Naive thymus-derived CD8-positive, alpha-beta T cell (primary cell): ENCODE measurements at places on chromosomes 5 and 9. TPM values are rescaled to one million over a fixed set of nuclear protein-coding genes. Genes with fewer than 3 reads are reported as not detected.
A peak's percentile ranks its signal among the peaks of the same experiment; 100 is the strongest.

- no peak for DNase-seq
- H3K27me3 ChIP-seq = peaks cover 15% of the 10 kb centered on the region
- H3K27ac ChIP-seq = no peak overlapping the region
- no peaks in the 10 kb centered on the region for H3K4me1 ChIP-seq
These were observed 102.9 kb upstream of the APC start for GRCh38 chr5:112634796-112635195.

GRCh38 chr5:120692325-120692724, 228.2 kb downstream of the PRR16 start:
- no peak overlapping the region for H3K4me3 ChIP-seq
- no peak overlapping the region for H3K27ac ChIP-seq
- no peaks in the 10 kb centered on the region for H3K27me3 ChIP-seq
- DNase-seq = no peak
- H3K4me1 ChIP-seq = no peaks in the 10 kb centered on the region

DNA sequence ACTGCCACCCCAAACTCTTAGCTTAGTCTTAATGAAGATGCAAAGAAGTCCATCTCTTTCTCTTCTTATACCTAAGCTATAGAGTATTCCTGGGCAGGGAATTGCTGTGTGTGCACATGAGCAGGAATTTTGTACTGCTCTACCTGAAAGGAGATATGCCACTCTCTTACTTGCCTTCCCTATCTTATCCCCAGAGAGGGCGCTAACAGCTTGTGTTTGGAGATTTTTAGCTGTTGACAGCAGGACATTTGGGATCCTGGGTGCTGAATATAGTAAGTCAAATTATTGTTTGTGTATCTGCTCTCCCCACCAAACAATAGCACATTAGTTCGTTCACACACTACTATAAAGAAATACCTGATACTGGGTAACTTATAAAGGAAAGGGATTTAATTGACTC, 159.5 kb downstream of the GABRG2 start:
- no peak overlapping the region for H3K27ac ChIP-seq
- no peaks in the 10 kb centered on the region for H3K27me3 ChIP-seq
- no peaks in the 10 kb centered on the region for H3K36me3 ChIP-seq
- H3K4me1 ChIP-seq = no peaks in the 10 kb centered on the region

GRCh38 chr9:86176468-86176867, 77.1 kb upstream of the GOLM1 start:
- no peak overlapping the region for H3K27ac ChIP-seq
- no peak for DNase-seq
- peaks cover 8% of the 10 kb centered on the region for H3K27me3 ChIP-seq
- no peaks in the 10 kb centered on the region for H3K4me1 ChIP-seq
- H3K36me3 ChIP-seq = no peaks in the 10 kb centered on the region

- no peak for DNase-seq
- no peaks in the 10 kb centered on the region for H3K27me3 ChIP-seq
- no peak overlapping the region for H3K27ac ChIP-seq
- no peaks in the 10 kb centered on the region for H3K36me3 ChIP-seq
These were observed 32.6 kb upstream of the ANXA1 start for GRCh38 chr9:73118898-73119554.

- no peaks in the 10 kb centered on the region for H3K4me1 ChIP-seq
- H3K27ac ChIP-seq = no peak overlapping the region
- H3K4me3 ChIP-seq = no peak overlapping the region
- H3K36me3 ChIP-seq = no peaks in the 10 kb centered on the region
- H3K27me3 ChIP-seq = no peaks in the 10 kb centered on the region
- DNase-seq = no peak
These were observed 1945.9 kb upstream of the NUDT12 start for GRCh38 chr5:105508519-105508918.

DNA sequence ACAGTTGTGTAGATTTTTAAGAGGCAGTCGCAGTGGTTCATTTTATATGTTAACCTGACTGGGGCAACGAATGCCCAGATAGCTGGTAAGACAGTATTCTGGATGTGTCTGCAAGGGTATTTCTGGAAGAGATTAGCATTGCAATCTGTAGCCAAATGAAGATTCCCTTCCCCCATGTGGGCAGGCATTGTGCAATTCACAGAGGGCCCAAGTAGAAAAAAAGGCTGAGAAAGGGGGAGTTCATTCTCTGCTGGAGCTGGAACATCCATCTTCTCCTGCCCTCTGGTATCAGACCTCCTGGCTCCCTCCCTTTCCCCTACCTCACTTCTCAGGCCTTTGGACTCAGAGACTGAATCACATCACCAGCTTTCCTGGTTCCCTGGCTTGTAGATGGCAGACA, 70.6 kb downstream of the TENT4A start:
- no peak overlapping the region for H3K4me3 ChIP-seq
- DNase-seq = no peak
- no peaks in the 10 kb centered on the region for H3K36me3 ChIP-seq
- no peak overlapping the region for H3K27ac ChIP-seq
- H3K27me3 ChIP-seq = peaks cover 6% of the 10 kb centered on the region

DNA sequence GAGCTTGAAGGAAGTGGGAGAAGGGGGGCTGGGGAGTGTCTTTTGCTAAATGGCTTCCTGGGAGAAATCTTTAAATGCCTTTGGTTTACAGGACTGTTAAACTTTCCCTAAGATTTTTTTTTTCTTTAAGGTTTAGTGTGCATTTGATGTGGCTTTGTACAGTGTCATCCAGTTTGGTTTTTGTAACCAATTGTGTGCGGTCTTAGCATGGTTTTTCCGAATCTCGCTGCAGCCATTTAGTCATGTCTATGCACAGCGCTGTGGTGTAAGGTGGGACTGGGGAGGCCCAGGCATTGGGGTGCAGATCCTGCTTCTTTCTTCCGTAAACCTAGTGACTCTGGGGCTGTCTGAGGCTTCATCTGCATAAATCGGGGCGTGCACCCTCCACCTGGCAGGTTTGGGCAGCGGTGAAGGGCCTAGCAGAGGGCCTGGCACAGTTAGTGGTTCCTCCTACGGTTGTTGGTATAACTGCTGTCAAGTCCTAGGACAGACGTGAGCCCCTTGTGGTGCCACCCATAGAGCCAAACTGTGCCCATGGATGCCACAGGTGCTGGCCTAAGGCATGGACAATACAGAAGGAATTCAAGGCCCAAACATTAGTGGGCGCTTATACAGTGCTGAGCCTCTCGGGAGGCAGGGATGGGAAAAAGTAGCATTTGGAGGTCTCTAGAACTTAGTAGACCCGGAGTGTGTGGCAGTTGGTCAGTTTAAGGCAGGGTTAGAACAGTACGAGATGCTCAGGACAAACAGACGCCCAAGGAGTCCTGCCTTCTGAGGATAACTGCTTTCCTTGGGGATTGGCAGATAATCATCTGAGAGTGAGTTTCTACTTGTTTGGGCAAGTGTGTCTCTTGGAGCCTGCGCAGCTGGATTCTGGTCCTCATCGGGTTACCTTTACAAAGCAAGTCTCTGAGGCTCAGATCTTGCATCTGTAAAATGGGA, 1.5 kb downstream of the PRRC2B start:
- peaks cover 61% of the 10 kb centered on the region for H3K4me1 ChIP-seq
- H3K36me3 ChIP-seq = no peaks in the 10 kb centered on the region
- H3K27ac ChIP-seq = peak overlapping the region; percentile 93
- no peaks in the 10 kb centered on the region for H3K27me3 ChIP-seq
- DNase-seq = peak; percentile 76

- DNase-seq = no peak
- H3K27ac ChIP-seq = no peak overlapping the region
- no peaks in the 10 kb centered on the region for H3K36me3 ChIP-seq
- H3K27me3 ChIP-seq = peaks cover 8% of the 10 kb centered on the region
- H3K4me3 ChIP-seq = no peak overlapping the region
These were observed 155.7 kb downstream of the GLIS3 start for GRCh38 chr9:4143936-4144717.

- DNase-seq = no peak
- peaks cover 2% of the 10 kb centered on the region for H3K4me1 ChIP-seq
- no peak overlapping the region for H3K4me3 ChIP-seq
- no peaks in the 10 kb centered on the region for H3K36me3 ChIP-seq
These were observed 118.5 kb downstream of the INVS start for GRCh38 chr9:100217536-100217935.

DNA sequence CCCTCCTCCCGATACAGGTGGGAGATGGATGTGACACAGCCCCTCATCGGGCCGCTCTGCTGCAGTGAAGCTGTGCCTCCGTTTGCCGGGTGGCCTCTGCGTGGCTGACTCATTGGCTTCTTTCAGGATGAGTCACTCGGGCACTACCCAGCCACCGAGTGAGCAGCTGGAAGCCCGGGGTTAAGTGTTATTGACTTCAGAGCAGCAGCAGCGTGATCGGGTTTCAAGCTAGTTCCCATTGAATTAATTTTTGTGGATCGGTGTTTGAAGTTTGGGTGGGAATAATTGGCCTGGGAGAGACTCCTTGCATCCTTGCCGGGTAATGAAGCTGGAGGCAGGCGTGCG, 266.4 kb upstream of the IRX4 start:
- H3K4me1 ChIP-seq = no peaks in the 10 kb centered on the region
- no peak overlapping the region for H3K27ac ChIP-seq
- H3K4me3 ChIP-seq = no peak overlapping the region
- H3K36me3 ChIP-seq = no peaks in the 10 kb centered on the region
- H3K27me3 ChIP-seq = peaks cover 2% of the 10 kb centered on the region
- no peak for DNase-seq

DNA sequence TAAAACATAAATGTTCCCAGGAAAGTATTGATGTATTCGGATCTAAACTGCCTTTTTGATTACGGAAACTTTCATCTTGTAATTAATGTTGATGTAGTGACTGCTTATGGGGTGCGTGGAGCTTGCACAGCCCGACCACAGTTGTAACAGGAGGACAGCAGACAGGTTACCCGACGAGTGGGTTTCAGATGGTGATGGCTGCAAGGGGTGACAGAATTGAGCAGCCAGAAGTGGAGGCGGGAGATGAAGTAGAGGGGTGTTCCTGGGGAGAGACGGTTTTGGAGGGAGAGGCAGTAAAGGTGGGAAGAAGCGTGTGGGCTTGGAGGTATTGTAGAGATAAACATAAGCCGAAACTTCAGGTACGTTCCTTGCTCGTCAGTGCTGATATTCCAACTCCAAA, 5.8 kb downstream of the CEP72 start:
- no peak for DNase-seq
- peaks cover 33% of the 10 kb centered on the region for H3K4me1 ChIP-seq
- no peaks in the 10 kb centered on the region for H3K27me3 ChIP-seq

DNA sequence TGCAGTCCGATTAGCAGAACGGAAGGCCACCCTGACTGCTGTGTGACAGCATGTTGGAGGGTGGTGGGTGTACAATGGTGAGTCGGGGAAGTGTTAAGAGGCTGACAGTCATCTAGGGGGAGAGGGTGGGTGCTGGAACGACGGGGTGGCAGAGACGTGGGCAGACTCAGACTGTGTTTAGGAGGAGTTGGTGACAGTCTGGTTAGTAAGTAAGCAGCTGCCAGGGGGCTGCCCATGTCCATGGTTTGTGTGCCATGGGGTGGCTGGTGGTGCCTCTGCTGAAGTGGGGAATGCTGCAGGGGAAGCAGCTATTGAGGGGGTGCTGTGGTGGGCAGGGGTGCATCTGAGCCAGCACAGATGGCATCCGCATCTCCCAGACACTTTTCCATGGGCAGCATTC, 51.3 kb upstream of the BOD1 start:
- peaks cover 5% of the 10 kb centered on the region for H3K27me3 ChIP-seq
- no peak overlapping the region for H3K4me3 ChIP-seq
- peaks cover 2% of the 10 kb centered on the region for H3K36me3 ChIP-seq
- H3K4me1 ChIP-seq = no peaks in the 10 kb centered on the region
- H3K27ac ChIP-seq = no peak overlapping the region

GRCh38 chr9:84173961-84174360, 166.6 kb downstream of the SLC28A3 start:
- no peak for DNase-seq
- H3K4me1 ChIP-seq = no peaks in the 10 kb centered on the region
- H3K27ac ChIP-seq = no peak overlapping the region
- no peak overlapping the region for H3K4me3 ChIP-seq

DNA sequence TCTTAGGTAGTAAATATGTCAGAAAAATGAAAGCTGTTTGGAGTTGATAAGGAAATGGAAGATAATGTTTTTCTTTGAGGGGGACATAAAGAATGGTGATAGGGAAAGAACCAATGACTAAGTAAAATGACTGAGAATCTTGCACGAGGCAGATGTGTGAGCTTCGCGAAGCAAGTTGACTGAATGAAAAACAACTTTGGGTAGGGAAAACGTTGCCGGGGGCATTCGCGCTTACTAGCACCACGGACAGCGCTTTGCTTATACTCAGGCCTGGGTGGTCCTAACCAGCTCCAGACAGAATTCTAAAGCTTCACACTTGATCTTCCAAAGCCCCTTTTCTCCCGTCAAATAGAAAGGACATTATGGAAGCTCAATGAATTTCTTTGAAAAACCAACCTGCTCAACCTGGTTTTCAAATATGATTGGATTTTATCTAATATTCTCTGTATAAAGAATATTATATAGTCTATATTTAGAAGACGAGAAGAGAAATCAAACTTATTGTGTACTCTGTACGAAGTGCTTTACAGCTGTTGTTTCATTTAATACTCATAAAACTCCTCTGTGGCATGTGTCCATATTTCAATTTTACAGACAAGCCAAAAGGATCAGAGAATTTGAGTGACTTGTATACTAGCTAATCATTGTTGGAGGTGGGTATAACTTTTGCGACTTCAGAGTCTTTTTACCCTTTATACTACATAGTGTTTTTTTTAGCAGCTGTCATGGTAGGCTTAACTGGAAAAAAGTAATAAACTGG, 1.9 kb upstream of the CDKN2B start:
- H3K4me1 ChIP-seq = peaks cover 2% of the 10 kb centered on the region
- DNase-seq = no peak
- H3K36me3 ChIP-seq = peaks cover 4% of the 10 kb centered on the region
- no peak overlapping the region for H3K4me3 ChIP-seq
- H3K27me3 ChIP-seq = peaks cover 29% of the 10 kb centered on the region

GRCh38 chr5:6554812-6555211, 78.0 kb downstream of the NSUN2 start:
- no peaks in the 10 kb centered on the region for H3K4me1 ChIP-seq
- no peak for DNase-seq
- no peak overlapping the region for H3K27ac ChIP-seq

GRCh38 chr9:75053869-75054268, 25.8 kb upstream of the CARNMT1 start:
- no peak for DNase-seq
- H3K4me3 ChIP-seq = no peak overlapping the region
- no peaks in the 10 kb centered on the region for H3K27me3 ChIP-seq
- no peak overlapping the region for H3K27ac ChIP-seq
- no peaks in the 10 kb centered on the region for H3K36me3 ChIP-seq

- H3K27me3 ChIP-seq = peaks cover 14% of the 10 kb centered on the region
- no peaks in the 10 kb centered on the region for H3K36me3 ChIP-seq
- H3K4me3 ChIP-seq = no peak overlapping the region
- no peak for DNase-seq
These were observed 92.5 kb downstream of the MACROH2A1 start for GRCh38 chr5:135306557-135306956.

RIOK2 gene
- 42.7 TPM for total RNA-seq

DBH gene
- not detected for total RNA-seq
